RWPE2 (cell line): ENCODE measurements at places on chromosomes 16 and 17.

GRCh38 chr17:76446449-76447231 lies 6.3 kb downstream of the UBE2O start:
- peak; percentile 83 for DNase-seq

GRCh38 chr16:84194470-84195200 lies 3.7 kb downstream of the ADAD2 start:
- DNase-seq = no peak

DNA sequence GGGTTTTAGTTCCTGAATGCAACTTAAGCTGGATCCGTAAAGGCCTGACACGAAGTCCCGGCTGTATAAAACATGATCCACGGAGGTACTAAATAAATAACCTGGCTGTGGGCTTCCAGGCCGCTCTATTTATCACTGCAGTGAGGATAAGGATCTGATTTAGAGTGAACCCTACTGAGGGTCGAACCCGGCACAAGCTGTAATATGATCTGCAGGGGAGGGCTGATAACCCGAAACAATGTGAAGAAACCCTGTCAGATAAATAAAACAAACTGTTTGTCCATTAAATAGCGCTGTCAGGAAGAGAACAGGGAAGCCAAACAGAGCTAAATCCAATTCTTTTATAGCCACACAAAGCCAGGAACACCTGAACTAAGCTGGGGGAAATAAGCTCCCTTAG lies 375.6 kb upstream of the SALL1 start:
- DNase-seq = no peak

GRCh38 chr16:20923876-20924275 lies 23.3 kb downstream of the LYRM1 start:
- no peak for DNase-seq

DNA sequence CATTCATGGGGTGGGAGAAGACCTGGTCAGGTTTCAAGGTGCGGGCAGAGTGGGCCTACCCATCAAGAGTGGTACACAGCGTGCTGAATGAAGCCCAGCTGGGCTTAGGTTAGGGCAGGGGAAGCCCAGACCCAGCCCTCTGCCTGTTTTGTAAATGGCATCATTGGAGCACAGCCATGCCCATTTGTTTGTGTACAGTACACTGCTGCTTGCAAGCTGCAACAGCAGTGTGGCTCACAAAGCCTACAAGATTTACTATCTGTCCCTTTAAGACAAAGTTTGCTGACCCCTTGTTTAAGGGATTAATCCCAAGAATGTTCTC lies 230.1 kb upstream of the TNRC6C start:
- DNase-seq = peak; percentile 10

DNA sequence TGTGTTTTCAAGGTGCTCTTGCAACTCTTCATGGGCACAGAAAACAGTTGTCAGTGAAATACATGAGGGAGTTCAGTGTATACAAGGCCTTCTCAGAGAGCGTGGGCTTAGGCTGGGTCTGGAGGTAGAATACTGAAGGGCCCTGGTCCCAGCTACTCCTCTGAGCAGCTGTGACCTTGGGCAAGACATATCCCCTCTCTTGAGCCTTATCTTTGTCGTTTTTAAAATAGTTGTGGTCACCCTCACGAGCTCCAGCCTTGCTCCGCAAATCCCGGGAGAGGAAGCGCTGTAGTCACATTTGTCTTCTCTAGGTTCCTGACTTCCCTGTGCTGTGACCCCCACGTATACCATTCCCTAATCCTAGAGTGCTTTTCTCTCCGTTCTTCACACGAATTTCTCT lies 3.6 kb downstream of the ZNRF1 start:
- no peak for DNase-seq

GRCh38 chr17:10673312-10673711 lies 16.2 kb upstream of the MYH3 start:
- DNase-seq = no peak

- no peak for DNase-seq
Measured at GRCh38 chr17:9517396-9517795, 58.2 kb downstream of the STX8 start.

- no peak for DNase-seq
Measured at GRCh38 chr17:69103557-69104233, 38.0 kb downstream of the ABCA6 start.

GRCh38 chr16:48383877-48384519 lies 1.2 kb downstream of the SIAH1 start:
- no peak for DNase-seq

DNA sequence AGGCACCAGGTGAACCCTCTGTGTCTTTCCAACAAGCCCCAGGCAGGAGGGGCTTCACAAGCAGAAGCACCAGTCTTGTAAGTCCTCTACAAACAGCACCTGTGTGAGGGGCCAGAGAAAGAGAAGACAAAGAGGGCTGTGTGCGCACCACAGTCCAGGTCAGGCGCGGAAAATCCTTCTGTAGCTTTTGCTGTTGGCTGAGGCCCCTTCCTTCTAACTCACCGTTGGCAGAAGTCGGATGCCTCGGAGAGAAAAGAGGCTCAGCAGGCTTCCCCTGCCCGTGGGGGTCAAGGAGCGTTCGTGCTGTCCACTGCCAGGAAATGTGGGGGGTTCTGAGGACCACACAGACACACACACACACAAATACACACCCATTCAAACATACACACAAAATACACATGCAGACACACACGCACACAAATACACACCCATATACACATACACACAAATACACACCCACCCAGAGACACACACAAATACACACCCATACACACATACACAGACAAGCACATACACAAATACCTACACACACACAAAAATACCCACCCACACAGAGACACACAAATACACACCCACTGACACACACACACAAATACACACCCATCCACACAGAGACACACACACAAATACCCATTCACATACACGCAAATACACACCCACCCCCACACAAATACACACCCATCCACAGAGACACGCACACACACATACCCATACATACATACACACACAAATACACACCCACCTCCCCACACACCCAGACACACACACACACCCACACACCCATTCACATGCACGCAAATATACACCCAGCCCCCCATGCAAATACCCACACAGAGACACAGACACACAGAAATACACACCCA lies 6.8 kb downstream of the ZG16B start:
- no peak for DNase-seq

DNA sequence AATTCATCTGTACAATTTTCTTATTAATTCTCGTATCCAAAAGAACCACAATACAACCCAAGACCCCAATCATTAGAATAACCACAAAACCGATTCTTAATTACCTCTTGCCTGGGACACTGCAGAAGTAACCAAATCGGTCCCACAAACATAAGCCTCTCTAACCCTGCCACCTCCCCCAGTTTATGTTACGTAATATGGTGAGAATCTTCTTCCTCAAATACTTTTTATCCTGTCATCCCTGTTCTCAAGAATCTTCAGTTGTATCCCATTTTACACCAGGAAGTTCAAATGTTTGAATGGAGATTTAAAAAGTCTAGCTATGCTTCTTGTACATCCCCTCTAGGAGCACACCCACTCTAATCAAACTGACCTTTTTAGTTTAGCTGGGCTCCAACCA lies 269.3 kb upstream of the TBX2 start:
- DNase-seq = no peak

- DNase-seq = no peak
Measured at GRCh38 chr17:56785405-56785804, 48.3 kb downstream of the C17orf67 start.

DNA sequence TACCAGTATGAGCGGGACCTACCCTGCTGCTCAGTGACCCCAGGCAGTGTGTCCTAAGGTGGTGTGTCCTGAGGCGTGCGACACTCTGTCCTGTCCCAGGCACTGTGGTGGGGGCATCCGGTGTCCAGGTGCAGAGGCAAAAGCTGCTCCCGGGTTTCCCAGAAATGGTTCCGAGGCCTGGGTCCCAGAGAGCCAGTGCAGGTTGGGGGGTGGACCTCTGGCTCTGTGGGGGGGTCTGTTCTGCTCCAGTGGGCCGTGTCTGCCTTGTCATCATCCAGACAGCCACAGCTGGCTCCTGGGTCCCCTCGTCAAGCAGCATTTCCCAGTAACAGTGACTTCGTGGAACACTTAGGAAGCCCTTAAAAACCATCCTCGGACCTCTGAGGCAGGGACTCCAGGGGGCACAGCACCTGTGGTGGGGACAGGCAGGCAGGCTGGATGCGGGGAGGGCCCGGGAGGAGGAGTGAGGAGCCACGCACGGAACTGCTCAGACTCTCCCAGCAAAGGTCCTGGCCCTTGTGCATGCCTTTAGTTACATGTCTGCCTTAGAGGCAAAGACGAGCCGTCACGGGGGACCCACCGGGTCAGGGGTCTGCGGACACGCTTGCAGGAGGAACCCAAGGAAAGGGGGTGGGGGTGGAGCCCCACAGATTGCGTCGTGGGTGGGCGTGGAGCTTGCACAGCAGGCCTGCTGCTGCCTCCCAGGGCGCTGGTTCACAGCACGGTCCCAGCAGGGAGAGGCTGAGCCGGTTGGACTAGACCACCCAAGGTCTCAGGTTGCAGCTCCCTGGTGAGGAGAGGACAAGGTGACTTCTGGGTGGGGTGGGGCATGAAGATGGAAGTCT lies 5.6 kb downstream of the SLC16A3 start:
- DNase-seq = no peak
